T-helper 2 cell (primary cell): ENCODE measurements at places on chromosomes 7 and 10.

DNA sequence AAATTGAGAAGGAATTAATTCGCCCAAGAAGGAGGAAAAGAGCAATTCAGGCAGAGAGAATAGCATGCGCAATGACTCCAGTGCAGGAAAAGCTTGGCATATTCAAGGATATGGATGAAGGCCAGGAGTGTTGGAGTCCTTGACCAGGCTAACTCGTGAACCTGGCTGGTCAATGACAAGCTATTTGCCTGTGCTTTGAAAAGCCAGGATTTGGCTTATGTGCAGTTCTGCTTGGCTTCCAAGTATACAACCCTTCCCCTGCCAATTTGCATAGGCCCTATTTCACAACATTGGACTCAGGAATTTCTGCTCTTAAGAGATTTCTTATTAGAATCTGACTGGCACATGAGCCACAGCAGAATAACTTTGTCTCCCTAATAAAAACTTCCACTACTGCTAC lies 72.3 kb upstream of the SP8 start:
- no peak for DNase-seq

DNA sequence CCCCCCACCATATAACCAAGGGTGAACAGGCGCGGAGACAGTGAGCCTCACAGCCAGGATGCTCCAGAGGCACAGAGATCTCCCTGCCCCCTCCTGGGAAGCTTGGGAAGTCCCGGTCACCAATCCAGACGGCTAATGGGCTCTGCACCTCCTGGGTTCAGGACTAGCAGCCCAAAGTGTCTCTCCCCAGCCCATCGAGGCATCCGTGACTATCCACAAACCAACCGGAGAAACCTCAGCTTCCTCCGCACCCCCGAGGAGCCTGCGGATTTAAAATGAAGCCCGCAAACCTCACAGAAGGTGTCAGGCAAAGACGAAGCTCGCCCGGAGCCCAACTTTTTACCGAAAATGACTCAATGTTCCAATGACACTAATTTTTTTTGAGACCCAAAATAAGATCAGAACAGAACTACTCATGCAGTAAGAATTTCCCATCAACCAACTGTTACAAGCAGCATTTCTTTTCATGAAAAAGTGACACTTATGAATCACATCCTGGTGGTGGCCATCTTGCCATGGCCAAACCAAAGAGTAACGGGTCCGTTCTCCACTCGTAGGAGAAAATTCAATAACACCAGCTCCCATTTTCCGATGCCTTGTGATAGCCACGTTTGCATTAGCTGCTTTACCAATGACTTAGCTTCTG lies 6.0 kb downstream of the PDGFA start:
- no peak for DNase-seq

DNA sequence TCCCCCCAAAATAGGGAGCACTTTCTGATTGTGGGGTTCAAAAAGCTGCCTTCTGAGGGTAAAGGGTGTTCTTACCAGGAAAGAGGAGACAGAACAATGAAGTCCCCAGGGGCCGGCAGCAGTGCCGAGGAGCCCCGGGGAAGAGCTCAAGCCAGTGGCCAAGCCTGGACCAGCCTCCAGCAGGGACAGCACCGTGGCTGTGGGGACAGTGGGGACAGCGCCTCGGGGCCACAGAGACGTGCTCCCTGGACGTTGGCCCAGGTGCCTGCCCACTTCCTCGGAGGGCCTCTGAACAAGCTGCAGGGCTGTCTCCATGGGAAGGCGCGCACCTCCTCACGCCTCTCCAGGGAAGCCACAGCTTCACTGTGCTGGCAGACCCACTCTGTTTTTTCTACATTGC lies 312.6 kb downstream of the PTPRN2 start:
- DNase-seq: no peak

DNA sequence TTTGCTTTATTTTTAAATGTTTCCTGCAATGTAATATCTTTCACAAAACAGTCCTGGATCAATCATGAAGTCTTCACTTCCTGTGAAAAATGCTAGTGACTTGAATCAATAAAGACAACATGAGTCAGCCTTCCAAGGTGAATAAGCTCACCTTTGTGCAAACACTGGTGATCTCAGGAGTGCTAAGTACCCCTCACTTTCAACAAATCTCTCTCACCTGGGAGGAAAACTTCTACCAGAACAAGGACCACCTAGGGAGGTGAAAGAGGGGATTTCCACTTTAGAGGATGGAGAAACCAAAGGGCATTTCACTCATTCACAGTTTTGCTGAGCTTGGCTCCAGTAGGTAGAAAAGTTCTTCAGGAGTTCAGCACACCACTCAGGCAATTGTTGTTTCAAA lies 64.8 kb downstream of the CALD1 start:
- DNase-seq: no peak

- no peak for DNase-seq
Measured at GRCh38 chr7:8014399-8014798, 45.8 kb downstream of the GLCCI1 start.

DNA sequence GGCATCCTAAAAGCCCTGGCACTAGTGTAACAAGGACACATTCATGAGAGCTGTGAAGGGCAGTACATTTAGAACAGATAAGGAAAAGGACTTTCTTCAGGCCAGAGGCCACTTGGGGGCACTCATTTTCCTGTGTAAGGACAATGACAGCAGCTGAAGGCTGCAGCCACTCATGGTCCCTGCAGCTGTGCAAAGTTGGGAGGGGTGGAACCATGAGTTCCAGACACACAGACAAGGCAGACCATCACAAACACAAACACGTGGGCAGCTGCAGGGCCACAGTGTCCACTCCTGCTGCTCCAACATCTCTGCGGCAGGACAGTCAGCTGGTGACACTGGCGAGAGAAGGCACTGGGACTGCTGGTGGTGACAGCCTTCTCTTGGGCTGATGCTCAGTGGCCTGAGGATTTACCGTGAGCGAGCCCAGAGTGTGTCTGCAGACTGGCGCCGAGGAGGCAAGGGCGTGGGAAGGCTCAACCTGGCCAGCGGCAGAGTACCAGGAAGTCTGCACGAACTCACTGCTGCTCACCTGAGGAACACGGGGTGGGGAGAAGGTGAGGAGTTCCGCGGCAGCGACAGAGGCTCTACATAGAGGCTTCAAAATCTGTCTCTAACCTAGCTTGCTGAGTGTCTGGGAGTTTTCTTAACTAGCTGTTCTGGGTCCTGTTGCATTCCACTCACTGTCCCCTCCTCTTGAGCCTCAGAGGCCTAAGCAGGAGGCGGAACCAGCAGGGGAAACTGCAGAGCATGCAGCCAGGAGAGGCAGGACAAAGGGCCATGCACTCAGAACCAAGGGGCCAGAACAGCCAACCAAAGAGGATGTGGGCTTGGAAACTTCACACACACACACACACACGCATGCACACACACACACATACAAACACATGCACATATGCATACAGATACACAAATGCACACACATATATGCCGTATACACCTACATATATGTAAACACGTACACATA lies 76.5 kb upstream of the DDC start:
- no peak for DNase-seq

DNA sequence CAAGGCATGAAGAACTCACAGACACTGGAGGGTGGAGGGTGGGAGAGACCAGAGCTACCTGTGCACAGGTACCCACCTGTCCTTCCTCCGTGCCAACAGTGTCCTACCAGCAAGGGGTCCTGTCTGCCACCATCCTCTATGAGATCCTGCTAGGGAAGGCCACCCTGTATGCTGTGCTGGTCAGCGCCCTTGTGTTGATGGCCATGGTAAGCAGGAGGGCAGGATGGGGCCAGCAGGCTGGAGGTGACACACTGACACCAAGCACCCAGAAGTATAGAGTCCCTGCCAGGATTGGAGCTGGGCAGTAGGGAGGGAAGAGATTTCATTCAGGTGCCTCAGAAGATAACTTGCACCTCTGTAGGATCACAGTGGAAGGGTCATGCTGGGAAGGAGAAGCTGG lies 21.8 kb downstream of the PRSS2 start:
- no peak for DNase-seq

GRCh38 chr10:45265996-45266395 lies 49.4 kb downstream of the OR13A1 start:
- DNase-seq: no peak

DNA sequence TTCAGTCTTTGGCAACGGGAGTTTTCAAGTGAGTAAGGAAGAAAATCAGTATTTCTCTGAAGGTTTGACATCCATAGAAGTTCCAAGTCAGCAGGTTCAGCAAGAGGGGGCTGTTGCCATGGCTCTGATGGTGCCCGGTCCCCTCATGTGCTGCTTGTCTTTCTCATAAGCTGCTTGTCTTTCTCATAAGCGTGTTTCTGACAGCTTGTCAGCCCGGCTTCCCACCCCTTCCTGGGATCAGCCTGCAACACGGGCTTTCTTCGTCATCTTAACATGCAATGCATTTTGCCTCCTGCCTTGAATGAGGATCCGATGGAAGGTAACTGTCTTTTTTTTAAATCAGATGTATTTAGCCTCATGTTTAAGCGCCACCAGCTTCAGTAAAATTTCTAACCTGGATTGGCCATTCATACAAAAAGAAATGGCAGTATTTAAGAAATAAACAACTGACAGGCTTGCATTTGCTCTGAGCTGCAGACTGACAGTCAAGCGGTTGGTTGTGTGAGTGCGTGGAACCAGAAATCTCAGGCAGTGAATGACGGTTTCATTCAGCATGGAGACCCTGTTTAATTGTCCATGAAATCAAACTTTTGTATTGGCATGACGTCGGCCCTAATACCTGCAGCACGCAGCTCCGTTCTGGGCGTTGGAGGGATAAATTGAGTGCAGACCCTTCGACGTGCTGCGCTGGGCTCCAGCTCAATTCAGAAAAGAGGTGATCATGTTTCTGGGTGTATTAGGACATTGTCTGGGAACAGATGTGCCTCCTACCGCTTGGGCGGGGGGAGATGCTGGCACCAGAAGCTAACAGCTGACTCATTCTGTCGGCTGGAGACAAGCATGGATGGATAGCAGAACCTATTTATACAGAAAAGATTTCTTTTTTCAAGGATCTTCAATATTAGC lies 454.7 kb upstream of the FOXK1 start:
- no peak for DNase-seq

- no peak for DNase-seq
Measured at GRCh38 chr10:78514459-78514858, 480.8 kb downstream of the RPS24 start.

- DNase-seq: no peak
Measured at GRCh38 chr7:144468990-144469732, 65.7 kb upstream of the NOBOX start.

GRCh38 chr10:3129581-3130340 lies 42.8 kb downstream of the PITRM1 start:
- DNase-seq: no peak

GRCh38 chr7:79211724-79212123 lies 241.7 kb downstream of the MAGI2 start:
- no peak for DNase-seq

- no peak for DNase-seq
Measured at GRCh38 chr10:15738270-15738925, 18.7 kb upstream of the ITGA8 start.

DNA sequence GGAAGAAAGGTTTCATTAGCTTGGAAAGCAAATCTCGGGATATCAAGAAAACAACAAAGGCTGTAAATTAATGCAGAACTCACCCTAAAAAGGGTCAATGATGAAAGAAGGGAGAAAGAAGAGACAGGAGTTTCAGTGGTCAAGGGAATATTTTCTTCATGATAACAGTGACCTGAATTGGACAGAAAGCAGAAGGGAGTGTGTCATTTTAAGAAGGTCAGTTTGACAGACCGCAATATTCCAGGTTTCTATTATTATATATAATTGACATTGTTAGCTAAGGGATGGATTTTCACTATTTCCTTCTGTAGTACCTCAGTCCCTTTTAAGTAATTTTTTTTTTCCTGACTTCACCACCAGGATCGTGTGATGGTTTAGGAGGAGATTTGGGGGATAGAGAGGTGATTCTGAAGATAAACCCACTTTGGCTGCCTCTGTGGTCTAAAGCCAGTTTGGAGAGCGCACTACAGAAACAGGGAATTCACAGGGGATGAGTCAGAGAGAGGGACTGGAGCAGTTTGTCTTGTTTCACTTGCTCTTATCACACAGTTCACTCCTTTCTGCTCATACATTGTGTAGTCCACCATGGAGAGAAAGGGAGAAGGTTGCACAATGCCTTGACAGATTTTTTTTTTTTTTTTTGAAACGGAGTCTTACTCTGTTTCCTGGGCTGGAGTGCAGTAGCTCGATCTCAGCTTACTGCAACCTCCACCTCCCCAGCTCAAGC lies 417.9 kb downstream of the AUTS2 start:
- DNase-seq: no peak

GRCh38 chr10:17081431-17081830 lies 48.2 kb downstream of the CUBN start:
- DNase-seq: no peak

GRCh38 chr10:71234004-71234894 lies 21.9 kb downstream of the UNC5B start:
- DNase-seq: no peak

GRCh38 chr7:87059525-87060287 lies at the start of gene ELAPOR2:
Gene ELAPOR2, minus strand, starts transcription at chr7:87059654. Its CDS starts 141 bp downstream, at chr7:87059513.
- peak; percentile 73 for DNase-seq

- no peak for DNase-seq
Measured at GRCh38 chr7:127782075-127782474, 130.1 kb downstream of the SND1 start.

- peak; percentile 33 for DNase-seq
Measured at GRCh38 chr10:112137154-112137987, 46.2 kb downstream of the GPAM start.

DNA sequence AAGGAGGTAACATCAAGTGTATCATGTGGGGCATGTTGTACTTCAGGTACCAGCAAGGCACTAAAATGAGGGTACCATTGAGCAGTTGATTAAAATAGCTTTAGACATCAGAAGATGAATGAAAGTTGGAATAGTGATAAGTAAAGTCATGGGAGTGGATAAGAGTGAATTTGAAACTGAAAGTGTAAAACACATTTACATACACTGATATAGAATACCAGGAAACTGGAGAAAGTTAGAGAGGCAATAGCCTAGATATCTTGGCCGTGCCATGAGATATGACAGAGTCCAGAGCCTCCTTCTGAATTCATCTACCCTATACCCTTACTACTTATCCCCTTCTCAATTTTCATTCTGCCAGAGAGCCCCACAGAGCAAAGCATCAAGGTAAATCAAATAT lies 76.6 kb downstream of the GRM3 start:
- no peak for DNase-seq

GRCh38 chr7:47516386-47516785 lies 65.5 kb downstream of the TNS3 start:
- DNase-seq: no peak

GRCh38 chr10:28684986-28685580 lies 7.8 kb downstream of the BAMBI start:
- DNase-seq: no peak
